ENCODE measurements at places on chromosomes 2 and 18. TPM values are rescaled to one million over a fixed set of nuclear protein-coding genes. Genes with fewer than 3 reads are reported as not detected.

RNF125 gene
- total RNA-seq, result 3.2 TPM

SPATA3 gene
- total RNA-seq, result not detected

BCL2 gene
- 55.9 TPM for total RNA-seq

ARHGAP28 gene
- 11.3 TPM for total RNA-seq

GRCh38 chr2:182618672-182619079, 97.4 kb upstream of the DNAJC10 start:
- no peaks in the 10 kb centered on the region for H3K36me3 ChIP-seq
- no peak for DNase-seq
- H3K4me1 ChIP-seq, result no peaks in the 10 kb centered on the region

DNA sequence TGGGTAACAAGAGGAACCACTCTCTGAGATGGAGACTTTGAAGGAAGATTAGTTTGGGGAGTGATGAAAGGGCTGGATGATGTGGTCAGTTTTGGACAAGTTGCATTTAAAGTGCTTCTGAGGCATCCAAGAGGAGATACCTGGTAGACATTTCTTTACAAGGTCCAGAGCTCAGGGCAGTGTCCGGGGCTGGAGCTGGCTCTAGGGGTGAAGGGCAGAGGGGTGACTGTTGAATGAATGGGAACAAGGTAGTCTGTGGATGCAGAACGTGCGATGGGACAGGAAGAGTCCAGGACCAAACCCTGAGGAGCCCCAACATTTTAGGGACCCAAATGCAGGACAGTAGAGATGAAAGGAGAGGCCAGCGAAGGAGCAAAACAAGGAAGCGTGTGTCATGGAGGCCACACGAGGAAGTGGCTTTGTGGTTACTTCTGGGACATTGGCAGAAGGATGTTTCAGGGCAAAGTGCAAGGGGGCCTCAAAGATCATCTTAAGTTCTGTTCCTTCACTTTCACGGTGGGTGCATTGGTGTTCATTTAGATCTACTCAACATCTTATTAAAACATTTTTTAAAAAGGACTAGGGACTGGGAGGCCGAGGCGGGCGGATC, 13.6 kb upstream of the GPR35 start:
- H3K27ac ChIP-seq, result no peak overlapping the region
- no peaks in the 10 kb centered on the region for H3K27me3 ChIP-seq
- no peaks in the 10 kb centered on the region for H3K4me1 ChIP-seq
- no peak for DNase-seq

GRCh38 chr2:112153501-112153900, 15.3 kb downstream of the FBLN7 start:
- DNase-seq, result no peak
- peak overlapping the region; percentile 24 for H3K27ac ChIP-seq
- no peaks in the 10 kb centered on the region for H3K36me3 ChIP-seq
- H3K4me1 ChIP-seq, result peaks cover 9% of the 10 kb centered on the region
- no peaks in the 10 kb centered on the region for H3K27me3 ChIP-seq
- H3K4me3 ChIP-seq, result no peak overlapping the region

- no peaks in the 10 kb centered on the region for H3K27me3 ChIP-seq
- no peak overlapping the region for H3K27ac ChIP-seq
- peak; percentile 3 for DNase-seq
- H3K36me3 ChIP-seq, result no peaks in the 10 kb centered on the region
- H3K4me1 ChIP-seq, result no peaks in the 10 kb centered on the region
These were observed 179.8 kb downstream of the SEPTIN10 start for GRCh38 chr2:109433926-109434325.

DNA sequence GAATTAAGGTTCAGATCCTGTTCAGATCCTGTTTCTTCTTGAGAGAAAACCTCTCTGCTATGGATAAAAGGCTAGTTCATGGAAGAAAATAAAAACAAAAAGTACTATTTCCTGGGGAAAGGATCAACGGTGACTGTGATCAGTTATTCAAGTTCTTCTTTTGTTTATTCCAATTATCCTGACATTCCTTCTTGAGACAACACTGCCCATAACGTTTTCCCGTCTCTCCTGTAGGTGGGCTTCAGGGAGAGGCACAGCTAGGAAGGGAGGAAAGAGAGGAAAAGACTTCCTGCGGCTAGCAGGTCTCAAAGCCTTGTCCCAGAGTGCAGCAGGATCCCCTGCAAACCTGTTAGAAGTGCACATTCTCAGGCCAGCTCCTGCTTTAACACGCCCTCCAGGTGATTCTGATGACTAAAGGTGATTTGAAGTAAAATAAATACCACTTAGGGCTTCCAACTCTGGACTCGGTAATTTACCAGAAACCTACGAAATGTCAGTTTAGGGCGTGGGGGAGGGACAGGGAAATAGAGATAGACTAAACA, 4.5 kb upstream of the FHL2 start:
- no peaks in the 10 kb centered on the region for H3K36me3 ChIP-seq
- no peak overlapping the region for H3K4me3 ChIP-seq
- H3K27me3 ChIP-seq, result no peaks in the 10 kb centered on the region
- H3K27ac ChIP-seq, result peak overlapping the region; percentile 76

DNA sequence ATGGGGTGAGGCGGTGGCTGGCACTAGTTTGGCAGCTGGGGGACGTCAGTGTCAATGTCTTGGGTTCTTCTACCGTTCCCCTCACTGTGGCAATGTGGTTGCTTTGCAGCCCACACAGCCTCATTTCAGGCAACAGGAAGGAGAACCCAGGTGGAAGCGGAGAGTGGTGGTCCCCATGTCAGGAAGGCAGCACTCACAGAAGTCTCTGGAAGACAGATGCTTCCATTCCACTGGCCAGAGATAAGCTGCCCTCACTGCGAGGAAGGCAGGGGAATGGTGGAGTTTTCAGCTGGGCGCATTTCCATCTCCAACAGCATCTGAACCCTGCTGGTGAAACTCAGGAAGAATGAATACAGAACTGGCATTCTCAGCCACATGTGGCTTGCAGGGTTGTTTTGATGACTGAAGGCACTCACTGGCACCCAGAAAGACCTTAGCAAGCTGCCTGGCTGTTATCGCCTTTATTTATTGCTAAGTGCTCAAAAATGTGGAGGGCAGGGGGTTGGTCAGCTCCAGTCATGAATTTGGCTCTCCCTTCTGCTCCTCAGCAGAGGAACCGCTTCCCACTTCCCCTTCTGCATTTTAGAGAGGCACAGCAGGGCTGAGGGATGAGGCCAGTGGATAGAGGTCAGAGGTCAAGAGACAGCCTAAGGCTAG, 19.4 kb downstream of the KCNIP3 start:
- no peak overlapping the region for H3K4me3 ChIP-seq
- DNase-seq, result no peak
- H3K27me3 ChIP-seq, result no peaks in the 10 kb centered on the region
- H3K27ac ChIP-seq, result no peak overlapping the region

GRCh38 chr2:55084641-55085040, 34.4 kb upstream of the RTN4 start:
- no peaks in the 10 kb centered on the region for H3K36me3 ChIP-seq
- DNase-seq, result no peak
- H3K27ac ChIP-seq, result no peak overlapping the region
- no peak overlapping the region for H3K4me3 ChIP-seq
- H3K27me3 ChIP-seq, result no peaks in the 10 kb centered on the region

DNA sequence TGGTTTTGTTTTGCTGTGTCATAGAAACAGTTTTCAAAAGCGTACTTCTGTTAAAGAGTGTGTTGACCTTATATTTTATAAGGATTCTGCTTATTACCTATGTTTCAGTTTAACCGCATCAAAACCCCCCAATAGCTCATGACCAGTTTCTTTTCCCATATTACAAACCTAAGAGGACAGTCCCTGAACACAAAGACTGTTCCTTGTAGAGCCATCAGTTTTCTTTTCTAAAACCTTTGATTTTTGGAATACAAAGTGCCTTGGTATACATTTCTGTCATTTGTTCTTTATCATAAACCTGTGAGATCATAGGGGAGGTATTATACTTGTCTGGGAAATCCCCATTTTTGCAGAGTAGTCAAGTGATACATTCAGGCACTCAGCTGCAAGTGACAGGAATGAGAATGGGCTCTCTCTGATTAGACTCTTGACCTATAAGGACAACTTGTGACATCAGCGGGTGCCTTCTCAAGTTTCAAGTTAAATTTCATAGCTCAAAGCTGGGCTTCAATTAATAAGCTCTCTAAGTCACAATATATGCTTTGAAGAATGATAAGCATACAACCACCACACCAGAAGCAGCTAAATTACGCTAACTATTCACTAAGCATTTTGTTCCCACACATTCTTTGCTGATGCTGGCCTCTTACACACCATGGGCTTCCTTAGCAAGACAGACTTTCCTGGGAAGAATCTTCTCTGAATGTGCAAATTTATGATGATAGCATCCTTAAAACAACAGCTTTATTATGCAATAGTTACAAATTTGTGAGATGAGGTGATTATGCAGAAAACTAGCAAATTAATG, 97.5 kb upstream of the CD302 start:
- H3K27ac ChIP-seq, result no peak overlapping the region
- H3K36me3 ChIP-seq, result no peaks in the 10 kb centered on the region
- H3K27me3 ChIP-seq, result no peaks in the 10 kb centered on the region
- H3K4me3 ChIP-seq, result no peak overlapping the region
- DNase-seq, result no peak
- no peaks in the 10 kb centered on the region for H3K4me1 ChIP-seq

DNA sequence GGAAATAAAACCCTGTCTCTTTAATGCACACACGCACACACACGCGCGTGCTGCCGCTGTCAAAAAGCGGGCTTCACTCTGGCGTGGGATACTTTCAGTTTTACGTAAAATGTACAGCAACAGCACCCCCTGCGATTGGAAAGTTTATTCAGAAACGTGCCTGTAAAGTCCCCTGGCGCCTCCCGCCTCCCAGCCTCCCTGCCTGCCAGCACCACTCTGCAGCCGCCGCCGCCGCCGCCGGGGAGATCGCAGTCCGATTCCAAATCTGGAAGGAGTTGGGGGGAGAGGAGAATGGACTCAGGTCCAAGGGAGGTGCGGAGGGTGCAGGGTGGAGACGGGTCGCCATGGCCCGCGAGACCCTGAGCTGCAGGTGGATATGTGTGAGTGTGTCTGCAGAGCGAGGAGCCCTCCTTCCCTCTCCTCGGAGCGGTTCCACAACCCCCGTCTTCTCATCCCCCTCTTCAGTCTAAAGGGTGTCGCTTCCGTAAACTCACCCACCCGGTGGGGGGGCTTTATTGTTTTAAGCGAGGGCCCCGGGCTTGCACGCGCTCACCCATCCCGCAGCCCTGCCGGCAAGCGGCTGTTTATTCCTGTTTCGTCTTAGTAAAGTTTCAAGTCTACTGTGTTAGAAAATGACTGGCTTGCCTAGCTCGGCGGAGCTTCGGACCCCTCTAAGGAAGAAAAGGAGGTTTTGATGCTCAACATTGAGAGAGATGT, 1.8 kb upstream of the BCL11A start:
- H3K4me3 ChIP-seq, result peak overlapping the region; percentile 50
- H3K27ac ChIP-seq, result no peak overlapping the region
- peaks cover 12% of the 10 kb centered on the region for H3K27me3 ChIP-seq
- DNase-seq, result no peak
- no peaks in the 10 kb centered on the region for H3K4me1 ChIP-seq
- H3K36me3 ChIP-seq, result no peaks in the 10 kb centered on the region

- H3K36me3 ChIP-seq, result no peaks in the 10 kb centered on the region
- no peaks in the 10 kb centered on the region for H3K4me1 ChIP-seq
- peak; percentile 23 for DNase-seq
These were observed 372.7 kb downstream of the FBXO15 start for GRCh38 chr18:73774811-73775509.

GRCh38 chr2:86557836-86558235, 5.4 kb downstream of the CHMP3 start:
- H3K27ac ChIP-seq, result no peak overlapping the region
- no peaks in the 10 kb centered on the region for H3K36me3 ChIP-seq
- no peaks in the 10 kb centered on the region for H3K4me1 ChIP-seq
- no peak for DNase-seq
- no peaks in the 10 kb centered on the region for H3K27me3 ChIP-seq

- no peak overlapping the region for H3K4me3 ChIP-seq
- H3K36me3 ChIP-seq, result no peaks in the 10 kb centered on the region
- no peaks in the 10 kb centered on the region for H3K27me3 ChIP-seq
- DNase-seq, result no peak
These were observed 250.9 kb downstream of the ASXL3 start for GRCh38 chr18:33828949-33829348.

- no peaks in the 10 kb centered on the region for H3K36me3 ChIP-seq
- H3K4me3 ChIP-seq, result no peak overlapping the region
- no peak overlapping the region for H3K27ac ChIP-seq
- no peaks in the 10 kb centered on the region for H3K27me3 ChIP-seq
- DNase-seq, result no peak
- H3K4me1 ChIP-seq, result peaks cover 3% of the 10 kb centered on the region
These were observed 78.6 kb upstream of the RANBP2 start for GRCh38 chr2:108640731-108641130.

Data from uterus (tissue), 4 donors.